ENCODE measurements at places on chromosomes 16 and 17.

DNA sequence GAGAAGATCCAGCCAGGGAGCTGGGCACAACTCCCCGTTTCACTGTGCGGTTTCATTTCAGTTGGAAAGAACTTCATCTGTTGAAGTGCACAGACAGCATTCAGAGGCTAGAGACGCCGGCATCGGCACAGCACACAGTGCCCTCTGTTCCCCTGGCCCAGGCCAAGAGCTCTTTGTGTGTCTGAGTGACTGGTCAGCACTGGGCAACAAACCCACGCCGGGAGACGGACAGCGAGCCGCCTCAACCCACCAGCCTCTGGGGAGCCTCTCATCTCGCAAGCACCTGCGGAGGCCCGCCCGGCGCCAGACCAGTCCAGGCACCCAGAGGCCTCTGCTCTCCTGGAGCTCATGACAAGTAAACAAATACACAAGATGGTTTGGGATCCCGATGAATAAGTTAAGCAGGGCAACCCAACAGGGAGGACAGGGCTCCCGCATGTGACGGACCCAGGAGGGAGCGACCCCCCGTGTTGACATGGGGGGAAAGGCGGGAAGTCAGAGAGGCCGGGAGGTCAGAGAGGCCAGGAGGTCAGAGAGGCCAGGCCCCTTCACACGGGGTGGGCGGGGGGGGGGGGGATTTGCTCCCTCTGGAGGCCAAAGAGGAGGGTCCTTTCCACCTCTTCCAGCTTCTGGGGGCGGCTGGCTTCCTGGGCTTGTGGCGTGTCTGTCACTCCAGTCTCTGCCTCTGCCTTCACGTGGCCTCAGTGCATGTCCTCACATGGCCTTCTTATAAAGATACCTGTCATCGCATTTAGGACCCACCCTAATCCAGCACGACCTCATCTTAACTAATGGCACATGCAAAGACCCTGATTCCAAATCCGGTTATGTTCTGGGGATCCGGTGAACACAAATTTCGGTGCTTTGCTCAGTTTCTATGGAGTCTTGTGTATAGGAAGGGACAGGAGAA is 25.8 kb upstream of the KLHDC4 start:
- no peak for DNase-seq

DNA sequence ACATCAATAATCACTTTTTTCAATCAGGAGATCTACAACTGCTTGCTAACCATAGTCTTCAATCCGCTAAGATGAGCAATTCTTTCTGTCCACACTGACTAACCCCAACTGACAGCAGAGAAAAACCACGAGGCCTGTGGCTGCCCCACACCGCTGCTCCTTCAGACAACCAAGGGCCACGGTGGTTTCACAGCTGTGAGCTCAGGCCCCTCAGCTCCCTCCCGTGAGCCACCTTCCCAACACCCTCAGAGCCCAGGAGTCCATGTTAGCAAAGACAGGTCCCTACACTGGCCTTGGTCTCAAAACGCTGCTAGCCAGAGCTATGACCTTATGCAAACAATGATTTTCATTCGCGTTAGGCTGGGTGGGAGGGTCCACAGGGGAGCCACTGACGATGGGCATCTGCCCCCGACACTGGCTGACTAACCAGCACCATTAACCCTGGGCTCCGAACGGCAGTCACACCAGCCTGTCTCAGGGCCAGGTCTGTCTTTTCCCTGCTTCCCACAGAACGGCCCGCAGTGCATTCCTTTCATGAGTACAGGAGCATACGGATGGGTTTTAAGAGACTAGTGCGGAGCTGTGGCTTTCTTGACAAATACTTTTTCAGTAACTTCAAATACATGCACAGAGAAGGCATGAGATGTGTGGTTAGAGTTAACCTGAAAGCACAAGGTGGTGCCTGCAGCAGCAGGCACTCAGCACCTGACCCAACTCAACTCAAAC is 67.3 kb downstream of the ANKRD11 start:
- DNase-seq = no peak

DNA sequence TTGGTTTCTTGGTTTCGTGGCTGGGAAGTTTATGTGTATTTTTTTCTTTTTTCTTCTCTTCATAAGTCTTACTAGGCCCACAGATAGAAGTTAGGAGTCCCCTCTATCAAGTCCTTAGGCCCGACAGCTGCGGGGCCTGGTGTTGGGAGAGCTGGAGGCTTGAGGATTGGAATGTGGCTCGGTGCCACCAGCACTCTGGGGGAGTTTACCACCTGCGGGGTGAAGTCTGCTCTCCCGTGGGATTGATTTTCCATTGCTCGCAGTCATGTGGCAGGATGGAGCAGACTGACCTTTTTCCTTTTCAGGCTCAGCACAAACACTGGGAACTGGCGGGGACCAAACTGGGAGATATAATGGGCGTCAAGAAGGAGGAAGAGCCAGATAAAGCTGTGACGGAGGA is 7.5 kb downstream of the DHX38 start:
- no peak for DNase-seq

- no peak for DNase-seq
Observed at GRCh38 chr16:48295488-48296281, 48.3 kb upstream of the ABCC11 start.

- DNase-seq = no peak
Observed at GRCh38 chr17:17859909-17860765, 23.4 kb upstream of the SREBF1 start.

- DNase-seq = no peak
Observed at GRCh38 chr16:81707411-81708265, 71.5 kb upstream of the PLCG2 start.

DNA sequence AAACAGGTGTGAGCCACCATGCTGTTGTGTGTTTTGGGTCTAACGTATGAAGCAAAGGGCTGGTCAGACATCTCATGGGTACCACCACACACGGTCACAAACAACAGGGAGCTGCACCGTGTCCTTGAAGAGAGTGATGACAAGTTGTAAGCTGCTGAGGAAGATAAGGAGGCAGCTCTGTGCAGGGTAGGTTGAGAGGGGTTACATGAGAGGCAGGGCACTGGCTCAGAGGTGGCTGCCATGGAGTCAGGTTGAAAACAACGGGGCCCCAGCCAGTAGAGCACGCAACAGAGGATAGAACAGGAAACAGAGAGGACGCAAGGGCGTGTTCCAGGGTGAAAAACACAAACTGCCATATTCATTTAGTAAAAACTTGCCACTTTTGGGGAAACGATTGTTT is 52.2 kb downstream of the TRARG1 start:
- DNase-seq = no peak

DNA sequence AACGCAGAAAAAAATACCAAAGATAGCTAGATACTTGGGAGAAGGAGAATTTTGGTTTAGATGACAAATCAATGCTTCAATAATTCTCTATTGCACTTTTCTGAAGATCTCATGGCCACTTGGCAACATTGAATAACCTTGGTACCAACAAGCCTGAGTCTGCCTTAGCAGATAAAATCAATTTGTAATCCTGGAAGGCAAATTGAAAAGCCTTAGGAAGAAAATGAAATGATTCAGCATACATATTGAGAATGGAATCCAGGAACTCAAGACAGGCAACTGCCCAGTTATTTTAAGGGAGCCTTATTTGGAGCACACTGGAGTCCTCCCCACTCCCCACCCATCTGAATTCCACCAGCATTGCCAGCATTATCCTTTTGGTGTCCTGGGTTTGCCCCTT is 109.3 kb upstream of the SOX9 start:
- no peak for DNase-seq

DNA sequence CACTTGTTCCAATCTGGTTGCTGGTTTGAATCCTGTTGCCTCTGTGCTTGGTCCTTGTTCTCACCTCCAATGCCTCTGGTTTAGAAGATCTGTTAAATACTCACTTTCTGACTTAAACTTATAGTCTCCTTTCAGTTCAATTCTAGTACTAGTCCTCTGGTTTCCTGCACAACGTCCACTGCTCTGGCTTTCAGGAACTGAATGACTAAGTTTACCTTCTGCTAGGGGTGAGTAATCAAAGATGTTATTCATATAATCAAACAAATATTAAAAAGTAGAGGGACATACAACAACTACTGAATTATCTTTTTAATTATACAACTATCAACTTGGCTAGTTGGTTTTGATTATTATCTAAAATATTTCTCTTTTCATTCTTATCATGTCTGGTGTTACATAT is 496.4 kb upstream of the TOM1L1 start:
- no peak for DNase-seq

All from esophagus squamous epithelium (tissue), 5 donors.